Stimulated activated CD4-positive, alpha-beta T cell treated with anti-CD3 and anti-CD28 coated beads, Interleukin-15, amount 100 ng/mL, for 24 hours (primary cell): ENCODE measurements at places on chromosomes 2 and 18.
A peak's percentile ranks its signal among the peaks of the same experiment; 100 is the strongest.

DNA sequence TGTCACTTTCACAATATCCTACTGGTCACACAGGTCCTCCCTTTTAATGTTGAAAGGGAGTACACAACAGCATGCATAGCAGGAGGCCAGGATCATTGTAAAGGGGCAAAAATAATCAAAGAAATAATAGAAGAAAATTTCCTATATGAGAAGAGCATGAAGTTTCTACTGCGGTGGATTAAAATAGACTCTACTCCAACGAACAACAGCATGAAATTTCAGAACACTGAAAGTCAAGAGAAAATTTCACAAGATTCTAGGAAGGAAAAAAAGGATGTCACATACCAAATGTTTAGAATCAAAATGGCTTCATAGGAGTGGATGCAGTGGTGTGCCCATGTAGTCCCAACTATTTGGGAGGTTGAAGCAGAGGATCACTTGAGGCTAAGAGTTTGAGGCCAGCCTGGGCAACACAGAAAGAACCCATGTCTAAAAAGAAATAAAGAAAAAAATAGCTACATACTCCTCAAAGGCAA is 72.0 kb upstream of the EPAS1 start:
- DNase-seq = no peak

- no peak for DNase-seq
These were observed 46.2 kb upstream of the ITGAV start for GRCh38 chr2:186543561-186544131.

GRCh38 chr2:102072741-102073140 is 69.8 kb upstream of the IL1R1 start:
- no peak for DNase-seq

- DNase-seq = no peak
These were observed 102.8 kb upstream of the COPS8 start for GRCh38 chr2:236982693-236983455.

GRCh38 chr2:215392164-215392563 is 43.7 kb downstream of the FN1 start:
- no peak for DNase-seq

DNA sequence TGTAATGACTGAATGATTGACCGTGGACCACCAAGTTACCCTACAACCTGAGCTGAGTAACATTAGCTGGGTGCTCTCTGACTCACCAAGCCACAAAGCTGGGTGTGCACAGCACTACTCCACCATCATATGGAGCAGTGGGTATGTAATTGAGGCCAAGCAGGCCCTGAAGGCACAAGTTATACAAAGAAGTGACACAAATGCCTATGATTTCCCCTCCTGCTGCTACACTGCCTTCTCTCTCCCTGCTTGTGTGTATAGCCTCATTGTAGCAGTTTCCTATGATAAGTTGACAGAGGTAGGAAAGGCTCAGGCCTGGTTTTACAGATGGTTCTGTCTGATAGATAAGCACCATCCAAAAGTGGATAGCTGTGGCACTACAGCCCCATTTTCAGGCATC is 1327.2 kb upstream of the DDX18 start:
- DNase-seq = no peak

GRCh38 chr2:207219081-207219630 is 53.4 kb upstream of the KLF7 start:
- DNase-seq = no peak

- DNase-seq = no peak
These were observed 69.4 kb downstream of the CHRNA1 start for GRCh38 chr2:174694920-174695319.

GRCh38 chr18:74598350-74599001 is 806 bp downstream of the ZNF407 start:
- DNase-seq = peak; percentile 82

GRCh38 chr2:191569025-191569424 is 108.9 kb upstream of the NABP1 start:
- no peak for DNase-seq

GRCh38 chr2:236052926-236053821 is 115.0 kb downstream of the GBX2 start:
- no peak for DNase-seq

DNA sequence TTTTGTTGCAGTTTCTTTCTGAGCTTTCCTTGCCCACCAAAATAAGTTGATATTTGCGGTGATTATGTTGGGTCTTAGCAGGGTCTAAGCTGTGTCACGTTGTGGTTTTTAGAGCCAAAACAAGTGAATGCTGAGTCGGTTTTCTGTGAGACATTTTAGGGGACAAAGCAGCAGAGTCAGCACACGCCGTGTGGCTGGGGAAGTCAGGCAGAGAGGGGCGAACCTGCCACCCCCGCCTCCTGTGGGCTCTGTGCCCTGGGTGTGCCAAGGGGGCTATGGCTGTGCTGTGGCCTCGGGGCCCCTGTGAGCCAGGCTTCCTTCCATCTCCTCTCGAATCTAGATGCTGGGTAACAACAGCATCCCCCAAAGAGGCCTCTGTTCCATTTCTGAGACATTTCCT is 30.8 kb upstream of the TMEM87B start:
- DNase-seq = no peak

- no peak for DNase-seq
These were observed 2.4 kb downstream of the PELI1 start for GRCh38 chr2:64141674-64142405.

- DNase-seq = no peak
These were observed 24.4 kb upstream of the ONECUT2 start for GRCh38 chr18:57410749-57411148.

- DNase-seq = no peak
These were observed 119.0 kb downstream of the CERS6 start for GRCh38 chr2:168574856-168575630.

- no peak for DNase-seq
These were observed 56.1 kb downstream of the FBXO11 start for GRCh38 chr2:47850198-47850597.

DNA sequence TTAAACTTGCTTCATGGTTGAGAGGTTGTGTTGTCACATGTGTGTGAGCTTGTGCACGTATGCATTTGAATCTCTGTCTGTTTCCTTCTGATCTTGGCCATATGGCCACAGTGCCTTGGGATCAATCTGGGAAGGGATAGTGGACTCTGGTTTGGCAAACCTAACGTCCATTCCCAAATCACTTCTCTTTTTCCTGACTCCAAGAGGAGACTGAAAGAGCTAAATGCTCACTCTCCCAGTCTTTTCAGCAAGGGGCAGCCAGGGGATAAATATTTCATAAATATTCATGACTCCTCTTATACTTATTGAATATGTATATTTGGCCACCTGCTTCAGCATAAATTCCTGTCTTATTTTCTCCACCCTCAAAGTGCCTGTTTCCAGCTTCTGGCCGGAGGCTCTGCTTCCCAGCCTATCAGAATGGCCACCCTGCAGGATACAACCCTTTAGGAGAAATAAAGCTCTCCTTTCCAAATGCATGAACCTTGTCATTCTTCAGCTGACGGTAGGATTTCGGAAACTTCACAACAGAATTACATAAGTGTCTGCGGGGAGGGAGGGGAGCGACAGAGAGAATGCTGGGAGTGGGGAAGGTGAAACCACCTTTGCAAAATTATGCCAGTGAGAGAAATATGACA is 112.2 kb upstream of the COPS8 start:
- no peak for DNase-seq

DNA sequence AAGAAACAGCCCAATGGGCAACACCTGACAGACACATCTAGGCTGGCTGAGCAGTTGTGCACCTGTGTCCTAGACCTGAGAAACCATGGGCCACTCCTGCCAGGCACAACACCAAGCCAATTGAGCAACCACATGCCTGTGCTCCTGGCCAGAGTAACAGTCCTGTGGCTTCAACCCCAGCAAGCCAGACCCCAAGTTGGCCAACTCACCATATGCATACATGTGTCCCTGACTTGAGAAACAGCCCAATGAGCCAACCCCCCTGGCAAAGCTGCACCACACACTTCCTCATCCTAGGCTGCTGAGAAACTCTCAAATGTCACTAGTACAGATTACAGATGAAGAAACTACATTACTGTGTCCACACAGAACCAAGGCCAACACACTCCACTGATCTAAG is 36.6 kb downstream of the USP34 start:
- no peak for DNase-seq

GRCh38 chr2:231919341-231920035 is 6.7 kb downstream of the NPPC start:
- DNase-seq = no peak

DNA sequence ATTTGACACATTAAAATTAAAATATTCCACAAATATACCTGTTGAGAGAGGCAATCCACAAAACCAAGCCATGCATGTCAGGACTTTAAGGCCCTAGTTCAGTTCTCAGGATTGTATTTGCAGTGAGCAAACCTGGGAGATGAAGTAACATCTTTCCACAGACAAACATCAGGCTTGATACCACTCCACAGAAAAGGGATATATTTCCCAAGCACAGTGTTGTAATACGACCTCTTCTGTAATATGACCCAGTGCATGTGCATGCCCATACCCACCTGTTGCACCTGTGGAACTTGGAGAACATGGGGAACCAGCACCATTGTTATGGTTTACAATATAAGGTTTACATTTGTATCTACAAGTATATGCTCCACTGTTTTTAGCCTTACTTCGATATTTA is 184.0 kb downstream of the PDE11A start:
- no peak for DNase-seq

- DNase-seq = no peak
These were observed 177.1 kb downstream of the RNF144A start for GRCh38 chr2:7094231-7094741.

DNA sequence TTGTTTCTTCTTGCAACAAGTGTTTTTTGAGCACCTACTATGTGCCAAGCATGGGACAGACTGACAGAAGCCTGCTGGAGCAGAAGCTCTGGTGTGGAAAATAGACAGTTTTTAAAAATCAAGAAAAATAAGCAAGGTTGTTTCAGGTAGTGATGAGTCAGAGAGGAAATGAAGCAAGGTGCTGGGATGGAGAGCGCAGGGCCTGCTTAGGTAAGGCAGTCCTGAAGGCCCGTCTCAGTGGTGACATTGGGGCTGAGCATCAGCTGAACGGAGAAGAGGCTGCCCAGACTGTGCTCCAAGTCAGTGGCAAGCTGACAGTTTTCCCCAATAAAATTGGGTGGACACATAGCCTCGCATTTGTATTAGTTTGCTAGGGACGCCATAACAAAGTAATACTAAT is 263.6 kb downstream of the SS18 start:
- no peak for DNase-seq

DNA sequence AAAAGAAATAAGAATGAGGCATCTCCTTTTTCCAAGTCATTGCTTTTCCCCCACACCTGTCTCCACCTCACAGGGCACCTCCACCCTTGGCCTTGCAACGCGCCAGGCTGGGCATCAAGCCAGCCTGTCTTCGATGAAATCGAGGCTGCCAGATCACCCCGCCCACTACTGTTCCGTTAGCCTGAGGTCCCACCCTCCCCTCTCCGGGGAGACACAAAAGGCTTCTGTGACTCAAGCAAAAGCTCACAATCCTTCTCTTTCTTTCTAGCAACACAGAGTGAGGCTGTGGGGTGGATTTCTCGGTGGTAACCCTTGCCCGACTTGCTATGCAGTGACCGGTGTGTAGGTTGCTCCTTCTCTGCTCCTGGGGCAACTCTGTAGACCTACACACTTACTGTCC is 9.9 kb downstream of the TNP1 start:
- peak; percentile 49 for DNase-seq

GRCh38 chr18:3821524-3821923 is 371.6 kb downstream of the TGIF1 start:
- no peak for DNase-seq
